ENCODE measurements at places on chromosomes 6 and 20. TPM values are rescaled to one million over a fixed set of nuclear protein-coding genes. Genes with fewer than 3 reads are reported as not detected.

- H3K36me3 ChIP-seq = no peaks in the 10 kb centered on the region
- H3K27me3 ChIP-seq = no peaks in the 10 kb centered on the region
- H3K27ac ChIP-seq = peak overlapping the region; percentile 98
- H3K4me3 ChIP-seq = peak overlapping the region; percentile 62
- DNase-seq = no peak
These were observed 33.0 kb upstream of the HFE start for GRCh38 chr6:26053992-26054780.

GRCh38 chr6:155275808-155276480 lies 12.1 kb downstream of the CLDN20 start:
- DNase-seq = no peak
- no peak overlapping the region for H3K4me3 ChIP-seq

- DNase-seq = no peak
- H3K27me3 ChIP-seq = no peaks in the 10 kb centered on the region
- H3K36me3 ChIP-seq = no peaks in the 10 kb centered on the region
- H3K27ac ChIP-seq = no peak overlapping the region
- no peak overlapping the region for H3K4me3 ChIP-seq
These were observed 58.7 kb downstream of the MAP3K4 start for GRCh38 chr6:161050134-161050765.

The BTN1A1 gene
- not detected for total RNA-seq

DNA sequence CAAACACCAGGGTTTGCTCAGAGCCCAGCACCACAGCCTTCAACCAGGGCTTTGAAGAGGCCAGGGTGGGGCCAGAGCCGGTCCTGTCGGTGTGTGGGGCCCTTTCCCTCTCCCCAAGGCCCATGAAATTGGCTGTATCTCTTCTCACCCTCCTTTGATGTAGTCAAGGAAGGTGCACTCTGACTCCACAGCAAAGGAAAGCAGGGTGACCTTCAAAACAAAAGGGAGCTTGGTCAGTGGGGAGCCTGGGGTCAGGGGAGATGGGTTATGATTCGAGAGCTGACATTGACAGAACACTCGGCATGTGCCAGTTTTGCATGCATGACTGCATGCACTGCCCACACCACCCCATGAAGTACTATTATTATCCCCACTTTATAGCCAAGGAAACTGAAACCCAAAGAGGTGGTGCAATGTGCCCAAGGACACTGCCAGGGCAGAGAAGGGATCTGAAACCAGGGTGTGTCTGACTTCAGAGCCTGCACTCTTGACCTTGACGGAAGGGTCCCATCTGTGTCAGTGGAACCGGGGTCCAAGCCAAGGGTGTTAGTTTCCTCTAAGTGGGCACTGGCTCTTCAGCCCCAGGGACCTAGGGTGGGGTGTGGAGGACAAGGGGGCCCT lies 55.4 kb downstream of the RAB44 start:
- peak overlapping the region; percentile 76 for H3K27ac ChIP-seq
- no peak overlapping the region for H3K4me3 ChIP-seq
- H3K27me3 ChIP-seq = no peaks in the 10 kb centered on the region
- DNase-seq = peak; percentile 68
- peaks cover 22% of the 10 kb centered on the region for H3K4me1 ChIP-seq

The BCAS4 gene
- total RNA-seq = 0.66 TPM

The MAS1 gene
- not detected for total RNA-seq

The VWA7 gene
- 26.0 TPM for total RNA-seq

The BMP2 gene
- total RNA-seq = 29.8 TPM

GRCh38 chr20:34986311-34987287 lies 30.9 kb downstream of the MYH7B start:
- no peak overlapping the region for H3K4me3 ChIP-seq
- no peak for DNase-seq
- H3K27ac ChIP-seq = no peak overlapping the region
- H3K4me1 ChIP-seq = peaks cover 17% of the 10 kb centered on the region
- no peaks in the 10 kb centered on the region for H3K27me3 ChIP-seq

Measured in Peyer's patch (tissue), 4 donors.